ENCODE measurements at places on chromosomes 3 and 15.
A peak's percentile ranks its signal among the peaks of the same experiment; 100 is the strongest.

DNA sequence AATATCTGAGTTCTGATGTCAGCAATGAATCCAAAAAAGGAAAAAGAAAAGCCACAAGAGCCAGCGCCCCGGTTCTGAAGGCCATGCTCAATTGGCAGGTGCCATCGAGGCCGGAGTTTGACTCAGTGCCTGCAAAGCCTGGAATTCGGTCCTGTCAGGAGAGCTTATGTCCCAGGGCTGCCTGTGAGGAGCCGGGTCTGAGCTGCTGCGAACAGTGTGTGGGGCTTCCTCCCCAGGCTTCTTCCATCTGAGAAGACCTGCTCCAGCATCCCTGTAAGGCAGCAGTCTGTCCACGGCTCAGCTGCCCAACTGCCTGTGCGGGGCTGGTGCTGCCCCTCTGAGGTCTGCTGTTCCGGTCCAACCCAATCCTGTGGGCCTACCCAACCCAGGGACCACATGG is 46.1 kb downstream of the ROPN1B start:
- no peak for DNase-seq

GRCh38 chr3:139338405-139338804 is 5.4 kb upstream of the MRPS22 start:
- no peak for DNase-seq

DNA sequence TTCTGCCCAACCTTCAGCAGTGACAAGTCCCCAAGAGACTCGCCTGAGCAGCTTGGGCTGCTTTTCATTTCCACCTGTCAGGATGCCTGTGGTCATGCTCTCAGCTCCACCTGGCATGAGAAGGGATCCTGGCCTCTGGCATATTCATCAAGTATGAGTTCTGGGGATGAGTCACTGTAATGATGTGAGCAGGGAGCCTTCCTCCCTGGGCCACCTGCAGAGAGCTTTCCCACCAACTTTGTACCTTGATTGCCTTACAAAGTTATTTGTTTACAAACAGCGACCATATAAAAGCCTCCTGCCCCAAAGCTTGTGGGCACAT is 3.5 kb downstream of the MYD88 start:
- no peak for DNase-seq

GRCh38 chr3:174413062-174413912 is 445.8 kb upstream of the NAALADL2 start:
- no peak for DNase-seq

DNA sequence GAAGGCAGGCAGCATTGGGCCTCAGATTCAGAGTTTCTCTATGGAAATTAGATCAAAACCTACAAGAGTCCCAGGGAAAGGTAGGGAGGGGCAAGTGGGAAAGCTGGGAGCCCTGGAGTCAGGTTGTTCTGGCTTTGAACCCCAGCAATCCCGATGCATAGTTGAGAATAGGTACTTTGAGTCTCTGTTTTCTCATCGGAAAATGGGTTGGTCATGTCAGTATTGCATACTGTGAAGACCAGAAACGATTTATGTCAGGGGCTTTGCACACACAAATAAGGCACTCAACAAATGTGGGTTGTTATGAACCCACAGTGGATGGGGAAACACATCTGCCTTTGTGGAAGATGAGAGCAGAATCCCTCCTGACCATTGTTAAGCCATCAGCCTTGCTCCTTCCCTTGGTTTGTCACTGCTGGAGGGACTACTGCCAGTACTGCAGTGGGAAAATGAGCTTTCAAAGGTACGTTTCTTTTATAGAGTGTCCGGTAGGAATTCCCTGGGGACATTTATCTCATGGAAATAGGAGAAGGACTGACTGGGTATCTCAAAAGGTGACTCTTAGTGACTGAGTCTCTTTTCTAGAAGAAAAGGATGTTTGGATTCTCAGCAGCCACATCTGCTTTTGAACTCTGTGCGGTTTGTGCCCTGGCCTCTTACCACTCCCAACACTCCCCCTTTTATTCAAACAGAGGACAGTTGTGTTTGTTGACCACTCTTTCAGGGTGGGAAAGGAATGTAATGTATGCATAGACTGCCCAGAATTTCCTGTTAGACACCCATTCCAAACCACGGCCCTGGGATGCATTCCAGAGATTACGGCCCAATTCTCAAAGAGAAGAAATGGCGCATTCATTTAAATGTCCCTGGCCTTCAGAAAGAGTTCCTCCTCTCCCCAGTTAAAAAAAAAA is 54.6 kb upstream of the VILL start:
- DNase-seq: peak; percentile 79

GRCh38 chr15:50418041-50418583 is 6.1 kb upstream of the USP8 start:
- DNase-seq: peak; percentile 23

All from SJCRH30 (cell line).